Activated T-helper 9 cell treated with anti-CD3 and anti-CD28 coated beads, Interleukin-2, amount 50 U/mL, for 16 hours (primary cell): ENCODE measurements at places on chromosomes 16 and 17.

DNA sequence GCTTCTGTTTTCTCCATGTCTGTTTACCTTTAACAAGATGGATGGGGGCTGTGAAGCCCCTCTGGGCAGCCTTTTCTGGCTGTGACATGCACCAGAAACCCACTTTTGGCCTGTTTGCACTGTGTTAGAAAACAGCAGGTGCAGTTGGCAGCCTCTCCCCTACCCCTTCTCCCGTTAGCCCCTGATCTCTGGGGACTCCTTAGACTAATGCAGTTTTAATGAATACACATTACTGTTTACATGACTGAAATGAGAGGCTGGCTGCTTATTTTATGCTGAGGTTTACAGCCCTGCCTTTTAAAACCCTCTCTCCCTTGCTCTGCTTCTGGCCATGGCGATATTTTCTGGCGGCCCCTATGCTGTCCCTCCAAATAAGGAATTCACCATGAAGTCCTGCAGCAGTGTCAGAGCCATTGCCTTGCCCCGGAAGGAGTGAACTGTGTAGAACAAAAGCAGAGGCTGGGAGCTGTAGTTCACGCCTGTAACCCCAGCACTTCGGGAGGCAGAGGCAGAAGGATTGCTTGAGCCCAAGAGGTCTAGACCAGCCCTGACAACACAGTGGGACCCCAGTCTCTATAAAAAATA is 79.3 kb downstream of the PRKCB start:
- no peak for DNase-seq

- no peak for DNase-seq
Observed at GRCh38 chr17:39822051-39822451, 42.1 kb downstream of the IKZF3 start.

DNA sequence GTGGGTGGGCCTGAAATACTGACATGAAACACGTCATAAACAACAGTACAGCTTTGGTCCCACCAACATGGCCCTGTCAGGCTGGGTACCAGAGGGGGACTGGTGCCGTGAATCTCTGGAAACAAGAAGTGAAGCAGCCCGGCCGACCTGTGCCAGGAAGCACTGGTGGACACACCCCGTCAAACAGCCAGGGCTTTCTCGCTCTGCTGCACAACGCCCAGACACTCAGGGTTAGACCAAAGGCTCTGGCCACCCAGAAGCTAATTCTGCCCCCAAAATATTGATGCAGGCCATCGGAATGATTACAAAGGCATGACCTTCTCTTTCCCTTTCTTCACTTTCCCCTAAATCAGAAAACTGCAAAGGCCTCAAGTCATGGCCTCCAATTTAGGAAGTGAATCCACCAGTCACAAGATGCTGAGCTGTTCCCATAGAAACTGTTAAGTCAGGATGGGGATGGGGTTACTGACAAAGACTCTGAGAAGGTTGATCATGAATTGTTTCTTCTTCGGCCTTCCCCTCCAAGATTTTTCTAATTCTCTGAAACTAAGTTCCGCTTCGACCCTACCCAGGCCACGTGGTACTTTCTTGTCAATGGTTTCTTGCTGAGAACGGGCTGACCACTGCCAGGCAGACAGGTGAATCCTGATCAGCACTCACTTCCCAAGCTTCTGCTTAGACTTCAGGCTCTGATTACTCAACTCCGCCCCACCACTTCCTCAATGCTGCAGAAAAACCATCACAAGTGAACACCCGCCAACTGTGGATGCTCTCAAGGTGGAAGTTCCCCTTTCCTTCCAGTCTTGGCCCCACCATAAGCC is 6.7 kb downstream of the PITPNA start:
- DNase-seq: no peak

- no peak for DNase-seq
Observed at GRCh38 chr16:88747588-88748301, 37.3 kb downstream of the PIEZO1 start.

GRCh38 chr17:15220785-15221184 is 44.3 kb downstream of the PMP22 start:
- no peak for DNase-seq
